ENCODE measurements at places on chromosomes 12 and 14. TPM values are rescaled to one million over a fixed set of nuclear protein-coding genes. Genes with fewer than 3 reads are reported as not detected.

Gene MRPL42
- 66.6 TPM for total RNA-seq

Gene TAS2R7
- total RNA-seq = not detected

Gene WSB2
- 79.8 TPM for total RNA-seq

Gene SENP1
- total RNA-seq = 51.2 TPM

Gene PARPBP
- 24.5 TPM for total RNA-seq

Gene SMIM41
- total RNA-seq = 0.25 TPM

Gene TDRD9
- total RNA-seq = not detected

Gene ITGB7
- 751 TPM for total RNA-seq

Gene CIPC
- 12.8 TPM for total RNA-seq

Gene GLT1D1
- 0.22 TPM for total RNA-seq

Gene TCTN1
- 4.2 TPM for total RNA-seq

Gene RILPL2
- 7.6 TPM for total RNA-seq

Gene ZC2HC1C
- total RNA-seq = 1.3 TPM

Gene GUCY2C
- total RNA-seq = not detected

Gene NTN4
- total RNA-seq = not detected

Gene OASL
- 21.2 TPM for total RNA-seq

Gene TAS2R20
- 1.8 TPM for total RNA-seq

Gene SAMD15
- total RNA-seq = not detected

Gene TSHR
- 3.6 TPM for total RNA-seq

Gene TEP1
- total RNA-seq = 45.9 TPM

Gene GPRC5A
- not detected for total RNA-seq

Gene TMEM106C
- total RNA-seq = 106 TPM

Gene BTG1
- 200 TPM for total RNA-seq

Gene ZBTB1
- 78.4 TPM for total RNA-seq

Gene KRT86
- 3.4 TPM for total RNA-seq

Gene TMEM119
- total RNA-seq = 0.96 TPM

Gene C12orf54
- total RNA-seq = not detected

Gene C14orf39
- not detected for total RNA-seq

Gene MAPK1IP1L
- 114 TPM for total RNA-seq

Gene FAM186B
- total RNA-seq = 0.29 TPM

All from T-helper 1 cell treated with Interleukin-12 subunit alpha and Interleukin-12 subunit beta and Interleukin-4 antibody, amounts not matched to agents 30 ng/mL and 1 ng/mL, for 36 hours (primary cell).